Muscle of leg (tissue), 16 donors: ENCODE measurements at places on chromosomes 11 and 22. TPM values are rescaled to one million over a fixed set of nuclear protein-coding genes. Genes with fewer than 3 reads are reported as not detected.

GRCh38 chr11:85590848-85591483 lies 36.2 kb downstream of the DLG2 start:
- peak; percentile 63 for DNase-seq
- H3K4me1 ChIP-seq: no peaks in the 10 kb centered on the region
- no peaks in the 10 kb centered on the region for H3K27me3 ChIP-seq
- H3K27ac ChIP-seq: no peak overlapping the region
- no peaks in the 10 kb centered on the region for H3K36me3 ChIP-seq

- H3K27ac ChIP-seq: no peak overlapping the region
- no peak for DNase-seq
- peaks cover 2% of the 10 kb centered on the region for H3K36me3 ChIP-seq
- no peak overlapping the region for H3K4me3 ChIP-seq
- peaks cover 7% of the 10 kb centered on the region for H3K27me3 ChIP-seq
Observed at GRCh38 chr11:70200212-70200844, 2.8 kb upstream of the FADD start.

GRCh38 chr22:45962756-45963324 lies 14.1 kb downstream of the WNT7B start:
- H3K36me3 ChIP-seq: no peaks in the 10 kb centered on the region
- H3K27me3 ChIP-seq: peaks cover 35% of the 10 kb centered on the region
- no peak overlapping the region for H3K4me3 ChIP-seq
- H3K4me1 ChIP-seq: peaks cover 5% of the 10 kb centered on the region
- no peak overlapping the region for H3K27ac ChIP-seq
- DNase-seq: no peak

Gene UCP3
- total RNA-seq: 2.0 TPM

- H3K4me3 ChIP-seq: no peak overlapping the region
- H3K36me3 ChIP-seq: no peaks in the 10 kb centered on the region
- H3K4me1 ChIP-seq: no peaks in the 10 kb centered on the region
Observed at GRCh38 chr11:36306888-36307287, 10.8 kb downstream of the PRR5L start.

GRCh38 chr11:9362393-9362863 lies 22.0 kb upstream of the IPO7 start:
- H3K27me3 ChIP-seq: no peaks in the 10 kb centered on the region
- peak overlapping the region; percentile 38 for H3K27ac ChIP-seq
- peaks cover 5% of the 10 kb centered on the region for H3K4me1 ChIP-seq
- H3K4me3 ChIP-seq: no peak overlapping the region
- no peaks in the 10 kb centered on the region for H3K36me3 ChIP-seq

Gene LARGE2
- total RNA-seq: 0.75 TPM
